Activated CD4-positive, alpha-beta memory T cell treated with anti-CD3 and anti-CD28 coated beads, Interleukin-2, amount 10 ng/mL, durations not matched to agents 7 days and 5 days (primary cell): ENCODE measurements at places on chromosomes 4 and X.

- DNase-seq, result no peak
Measured at GRCh38 chr4:75733369-75733768, 9.0 kb downstream of the USO1 start.

DNA sequence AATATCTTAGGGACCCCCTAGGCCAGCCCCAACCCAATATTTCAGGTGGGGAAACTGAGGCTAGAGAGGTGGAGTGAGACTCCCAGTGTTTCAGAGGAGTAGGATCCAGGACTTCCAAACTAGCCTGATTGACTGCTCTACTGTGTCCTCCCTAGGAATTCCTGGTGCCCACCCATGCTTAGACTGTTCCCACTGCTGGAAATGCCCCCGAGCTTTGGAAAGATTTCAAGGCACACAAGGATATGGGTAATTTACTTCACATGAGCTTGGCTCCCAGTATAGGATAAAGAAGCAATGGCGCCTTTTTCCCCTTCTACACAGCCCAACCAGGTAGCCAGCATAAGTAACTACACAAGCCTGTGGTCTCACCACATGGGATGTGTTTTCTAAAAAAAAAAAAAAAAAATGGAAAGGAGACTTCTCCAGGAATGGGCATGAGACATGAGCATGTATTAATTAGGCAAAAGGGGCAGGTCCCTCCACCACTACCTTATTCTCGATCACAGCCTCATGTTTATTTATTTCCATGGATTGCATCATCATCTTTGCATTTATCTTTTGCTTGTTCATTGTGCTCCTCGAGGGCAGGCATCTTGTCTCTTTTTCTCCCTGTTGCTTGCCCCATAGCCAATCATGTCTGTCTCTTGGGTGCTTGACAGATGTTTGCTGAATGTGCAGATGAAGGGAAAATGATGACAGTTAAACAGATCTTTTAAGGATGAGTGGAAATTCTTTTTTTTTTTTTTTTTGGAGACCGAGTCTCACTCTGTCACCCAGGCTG is 66.7 kb downstream of the DRD5 start:
- no peak for DNase-seq

DNA sequence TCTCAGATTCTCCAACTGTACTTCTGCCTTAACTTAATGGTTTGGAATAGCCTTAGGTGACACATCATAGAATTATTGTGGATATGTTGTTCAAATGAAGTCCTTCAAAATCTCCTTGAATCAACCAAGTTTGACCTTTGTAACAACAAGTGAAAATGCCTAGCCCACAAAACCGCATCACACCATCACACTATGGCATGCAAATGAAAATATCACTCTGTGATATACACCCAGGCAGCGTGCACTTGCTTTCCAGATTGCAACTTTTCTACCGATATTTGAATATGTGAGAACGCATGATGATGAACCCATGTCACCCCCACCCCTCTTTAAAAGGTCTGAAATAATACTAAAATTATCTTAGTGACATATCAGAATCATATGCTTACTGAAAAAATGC is 656.7 kb downstream of the GABRG1 start:
- no peak for DNase-seq

- DNase-seq, result no peak
Measured at GRCh38 chr4:3816256-3816825, 50.2 kb downstream of the ADRA2C start.

DNA sequence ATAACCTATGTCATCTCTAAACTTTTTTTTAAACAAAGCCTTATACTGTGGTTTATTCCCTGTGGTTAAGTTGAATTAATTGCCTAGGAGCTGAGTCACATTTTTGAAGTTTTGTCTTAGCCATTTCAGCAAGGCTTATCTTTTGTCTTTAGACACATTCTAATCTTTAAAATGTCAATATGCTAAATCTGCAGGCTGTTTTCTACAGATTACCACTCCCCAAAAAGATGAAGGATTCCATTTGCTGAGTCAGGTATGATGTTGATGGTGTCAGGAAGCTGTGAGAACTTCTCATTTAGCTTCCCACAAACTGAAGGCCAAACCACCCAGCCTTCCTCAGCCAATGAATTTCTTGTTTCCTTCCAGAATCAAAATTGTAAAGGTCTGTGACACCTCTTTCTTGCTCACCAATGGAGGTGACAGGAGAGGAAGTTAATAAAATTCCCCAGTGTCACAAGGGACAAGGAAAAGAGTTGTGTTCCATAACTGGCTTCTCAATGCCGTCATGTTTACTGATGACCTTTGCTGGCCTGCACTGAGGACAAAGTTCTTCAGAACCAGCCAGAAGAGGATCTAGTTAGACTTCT is 3.7 kb upstream of the CXCL6 start:
- DNase-seq, result no peak

- no peak for DNase-seq
Measured at GRCh38 chr4:168880072-168880675, 129.9 kb downstream of the CBR4 start.

DNA sequence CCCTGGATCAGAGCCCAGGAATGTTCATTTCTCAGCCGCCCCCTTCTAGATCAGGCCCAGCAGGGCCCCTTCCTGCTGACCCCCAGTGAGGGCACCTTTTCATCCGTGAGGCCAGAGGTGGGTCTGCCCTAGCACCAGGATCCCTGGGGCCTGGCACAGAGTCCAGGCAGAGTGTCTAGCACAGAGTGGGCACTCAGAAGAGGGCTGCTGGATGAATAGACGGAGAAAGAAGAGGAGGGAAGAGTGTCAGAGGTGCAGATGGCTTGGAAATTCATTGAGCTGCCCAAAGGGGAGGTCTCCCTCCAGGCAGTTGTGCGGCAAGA is 106.5 kb downstream of the CPZ start:
- no peak for DNase-seq

- DNase-seq, result no peak
Measured at GRCh38 chr4:67055319-67055718, 490.0 kb downstream of the CENPC start.

DNA sequence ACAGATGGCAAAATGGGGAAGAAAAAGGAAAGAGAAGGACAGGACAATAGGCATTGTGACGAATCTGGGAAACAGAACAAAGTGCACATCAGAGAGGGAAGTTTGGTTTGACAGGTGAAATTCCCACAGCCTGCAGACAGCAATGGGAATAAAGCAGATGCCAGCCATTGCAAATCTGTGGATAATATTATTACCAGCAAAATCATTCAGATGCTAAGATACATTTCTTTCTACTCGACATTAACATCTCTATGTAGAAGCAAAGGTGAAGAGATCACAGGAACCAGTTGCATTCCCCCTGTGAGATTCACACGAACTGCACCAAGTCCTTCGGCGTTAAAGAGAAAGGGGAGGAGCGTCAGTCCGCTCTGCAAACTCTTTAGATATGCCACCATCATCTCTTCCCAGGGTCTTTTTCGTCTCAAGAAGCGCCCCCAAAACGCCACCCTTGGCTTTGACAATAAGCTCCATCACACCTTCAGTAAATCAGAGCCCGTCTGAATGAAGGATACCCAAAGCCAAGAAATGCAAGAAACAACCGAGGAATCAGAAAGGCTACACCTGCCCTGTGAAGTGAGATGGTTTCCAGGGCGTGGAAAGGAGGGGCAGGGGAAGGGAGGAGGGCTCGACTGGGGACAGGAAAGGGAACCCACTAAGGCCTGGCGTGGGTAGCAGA is 1.9 kb downstream of the NEUROG2 start:
- DNase-seq, result no peak

- no peak for DNase-seq
Measured at GRCh38 chr4:188971125-188971524, 831.9 kb downstream of the TRIML1 start.

DNA sequence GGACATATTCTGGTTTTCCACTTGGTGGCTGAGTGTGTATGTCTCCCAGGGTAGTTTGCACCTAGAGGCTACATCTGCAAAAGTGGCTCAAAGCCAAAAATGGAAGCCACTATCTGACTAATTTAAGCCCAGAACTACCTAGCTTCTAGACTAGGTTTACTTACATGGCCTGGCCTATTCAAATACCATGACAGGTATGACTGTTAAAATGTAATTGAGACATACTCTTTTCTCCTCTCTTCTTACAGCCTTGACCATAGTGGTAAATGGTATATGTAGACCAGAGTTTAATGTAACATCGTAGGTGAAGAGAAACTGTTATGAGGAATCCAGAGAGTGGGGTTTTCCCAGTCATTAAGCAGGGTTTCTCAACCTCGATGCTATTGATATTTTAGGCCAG is 2.6 kb upstream of the TRPC5 start:
- no peak for DNase-seq
